ENCODE measurements at places on chromosomes 5 and 9.

GRCh38 chr5:181204113-181204825 is 727 bp downstream of the TRIM7 start:
- no peak for DNase-seq

- DNase-seq, result no peak
Observed at GRCh38 chr9:20023210-20023905, 234.5 kb upstream of the SLC24A2 start.

DNA sequence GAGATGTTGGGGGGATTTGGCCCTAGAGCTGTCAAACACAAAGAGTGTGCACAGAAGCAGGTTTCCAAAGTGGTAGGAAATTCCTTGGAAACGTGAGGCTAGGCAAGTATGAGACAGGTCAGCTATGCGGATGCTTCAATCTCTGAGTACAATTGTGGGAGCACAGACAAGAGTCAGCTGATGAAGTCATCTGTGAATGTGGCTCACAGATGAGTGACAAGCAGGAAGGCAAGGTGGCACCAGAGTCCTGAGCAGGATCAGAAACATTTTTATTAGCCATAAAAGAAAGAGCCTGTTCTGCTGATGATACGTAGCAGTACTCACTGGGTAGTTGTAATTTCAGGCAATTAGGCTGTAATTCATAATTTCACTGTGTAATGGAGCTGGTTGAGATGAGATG is 117.0 kb downstream of the DCP2 start:
- no peak for DNase-seq

DNA sequence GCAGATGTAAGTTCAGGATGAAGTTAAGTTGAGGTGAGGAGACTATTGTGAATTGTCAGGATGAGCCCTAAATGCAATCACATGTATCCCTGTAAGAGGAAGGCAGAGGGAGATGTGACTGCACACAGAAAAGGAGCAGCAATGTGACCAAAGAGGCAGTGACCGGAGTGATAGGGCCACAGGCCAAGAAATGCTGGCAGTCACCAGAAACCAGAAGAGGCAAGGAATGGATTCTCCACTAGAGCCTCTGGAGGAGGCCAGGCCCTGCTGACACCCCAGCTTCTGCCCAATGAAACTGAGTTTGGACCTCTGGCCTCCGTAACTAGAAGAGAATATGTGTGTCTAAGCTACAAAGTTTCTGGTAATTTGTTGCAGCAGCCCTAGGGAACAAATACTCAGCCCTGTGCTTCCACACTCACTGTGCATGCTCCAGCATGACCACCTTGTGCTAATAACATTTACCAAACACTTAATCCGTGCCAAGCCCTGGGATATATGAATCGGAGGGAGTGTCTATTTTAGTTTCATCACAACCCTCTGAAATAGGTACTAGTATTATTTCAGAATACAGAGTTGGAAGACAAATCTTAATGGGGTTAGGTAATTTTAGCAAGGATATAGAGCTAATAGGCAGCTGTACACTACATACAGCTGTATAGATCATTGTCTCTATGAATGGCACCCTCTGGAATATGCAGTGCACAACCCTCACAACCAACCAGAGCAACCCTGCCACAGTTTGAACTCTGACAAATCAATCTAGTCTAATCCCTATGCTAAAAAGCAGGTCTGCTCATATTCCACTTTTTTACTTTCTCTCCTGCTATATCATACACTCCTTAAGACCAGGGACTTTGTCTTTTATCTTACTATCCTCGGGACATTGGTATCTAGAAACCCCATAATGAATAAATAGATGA is 7.8 kb upstream of the GPX8 start:
- DNase-seq, result no peak
